ENCODE measurements at places on chromosomes 6 and 20.

DNA sequence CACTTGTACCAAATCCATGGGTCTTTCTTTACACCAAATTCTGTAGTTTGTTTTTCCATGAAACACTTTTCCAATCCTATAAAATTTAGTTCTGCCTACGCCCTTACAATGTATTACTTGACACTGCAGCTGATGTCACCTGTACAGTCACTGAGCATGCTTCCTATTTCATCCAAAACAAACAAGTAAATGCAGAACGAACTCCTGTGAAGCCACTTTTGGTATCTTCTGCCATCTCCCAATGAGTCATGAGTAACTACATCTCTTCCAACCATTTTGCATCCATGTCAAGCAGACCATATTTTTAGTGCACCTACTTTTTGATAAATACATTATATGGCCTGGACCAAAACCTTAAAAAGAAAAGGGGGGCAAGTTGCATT is 42.4 kb downstream of the HDDC2 start:
- H3K27me3 ChIP-seq = no peaks in the 10 kb centered on the region
- no peaks in the 10 kb centered on the region for H3K4me1 ChIP-seq
- no peak overlapping the region for H3K27ac ChIP-seq
- DNase-seq = no peak
- H3K4me3 ChIP-seq = no peak overlapping the region
- H3K36me3 ChIP-seq = no peaks in the 10 kb centered on the region

GRCh38 chr6:157946865-157947532 is 34.7 kb upstream of the SYNJ2 start:
- no peak overlapping the region for H3K27ac ChIP-seq
- no peak overlapping the region for H3K4me3 ChIP-seq
- no peak for DNase-seq
- peaks cover 19% of the 10 kb centered on the region for H3K36me3 ChIP-seq
- peaks cover 10% of the 10 kb centered on the region for H3K27me3 ChIP-seq
- H3K4me1 ChIP-seq = peaks cover 4% of the 10 kb centered on the region

DNA sequence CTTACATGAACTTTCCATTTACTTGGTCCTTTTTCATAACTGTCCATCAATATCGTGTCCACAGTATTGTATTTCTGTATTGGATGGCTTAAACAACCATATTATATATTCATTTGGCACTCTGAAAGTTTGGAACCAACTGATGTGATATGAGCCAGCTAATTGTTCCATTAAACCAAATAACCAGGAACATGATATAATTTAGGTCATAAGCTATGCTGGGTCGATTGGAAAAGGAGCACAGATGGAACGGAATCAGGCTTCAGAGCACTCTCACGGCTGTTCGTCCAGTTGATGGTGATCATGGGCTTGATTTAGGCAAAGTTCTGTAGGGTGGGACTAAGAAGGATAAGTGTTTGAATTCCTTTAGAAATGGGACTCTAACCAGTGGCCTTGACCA is 142.7 kb downstream of the DNAH8 start:
- H3K4me1 ChIP-seq = peaks cover 2% of the 10 kb centered on the region
- DNase-seq = no peak
- H3K36me3 ChIP-seq = no peaks in the 10 kb centered on the region
- no peak overlapping the region for H3K27ac ChIP-seq
- H3K4me3 ChIP-seq = no peak overlapping the region

GRCh38 chr20:50625986-50626677 is 65.2 kb downstream of the RIPOR3 start:
- H3K36me3 ChIP-seq = no peaks in the 10 kb centered on the region
- H3K27ac ChIP-seq = no peak overlapping the region
- H3K4me3 ChIP-seq = no peak overlapping the region

GRCh38 chr6:1605004-1605892 is 4.5 kb upstream of the FOXC1 start:
- H3K27ac ChIP-seq = no peak overlapping the region
- H3K4me1 ChIP-seq = peaks cover 25% of the 10 kb centered on the region
- peak; percentile 59 for DNase-seq
- peaks cover 75% of the 10 kb centered on the region for H3K27me3 ChIP-seq
- peak overlapping the region; percentile 35 for H3K4me3 ChIP-seq

DNA sequence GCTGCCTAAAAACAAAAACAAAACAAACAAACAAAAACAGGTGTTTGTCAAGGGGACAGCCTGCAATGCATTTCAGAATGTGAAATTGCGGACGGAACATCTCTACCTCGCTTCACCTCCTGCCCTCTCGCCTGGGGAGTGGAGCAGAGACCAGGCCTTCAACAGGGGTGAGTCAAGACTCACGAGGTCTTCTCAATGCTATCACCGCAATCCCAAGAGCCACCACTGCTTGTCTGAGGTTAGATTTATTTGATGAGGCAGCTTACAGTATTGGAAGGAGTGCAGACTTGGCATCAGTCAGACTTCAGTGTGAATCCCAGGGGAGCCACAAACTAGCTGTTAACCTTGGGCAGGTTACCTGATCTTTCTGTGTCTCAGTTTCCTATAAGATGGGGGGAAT is 7.7 kb downstream of the GABRR1 start:
- H3K36me3 ChIP-seq = no peaks in the 10 kb centered on the region
- no peak for DNase-seq
- H3K4me1 ChIP-seq = no peaks in the 10 kb centered on the region

- H3K27ac ChIP-seq = no peak overlapping the region
- peaks cover 11% of the 10 kb centered on the region for H3K27me3 ChIP-seq
- no peak overlapping the region for H3K4me3 ChIP-seq
- no peaks in the 10 kb centered on the region for H3K36me3 ChIP-seq
Observed at GRCh38 chr6:131900231-131900630, 50.9 kb downstream of the CCN2 start.

- DNase-seq = no peak
- no peaks in the 10 kb centered on the region for H3K36me3 ChIP-seq
- no peak overlapping the region for H3K4me3 ChIP-seq
Observed at GRCh38 chr6:47252633-47253032, 57.1 kb downstream of the TNFRSF21 start.

DNA sequence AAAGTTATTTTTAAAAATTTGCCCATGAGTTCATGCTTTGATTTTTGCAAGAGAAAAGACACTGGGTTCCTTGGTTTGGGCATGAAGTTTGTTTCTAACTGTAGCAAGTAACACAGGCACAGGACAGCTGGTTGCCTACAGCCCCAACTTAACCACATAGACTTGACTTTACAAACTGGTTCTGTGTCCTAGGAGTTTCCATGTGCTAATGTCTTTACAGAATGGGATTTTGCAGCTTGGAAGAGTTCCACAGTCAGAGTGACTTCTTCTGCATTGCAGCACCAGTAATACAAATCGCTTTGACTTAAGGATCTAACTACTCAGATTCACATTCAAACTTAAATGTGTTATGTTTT is 44.3 kb downstream of the OR2B2 start:
- no peaks in the 10 kb centered on the region for H3K27me3 ChIP-seq
- H3K4me3 ChIP-seq = peak overlapping the region; percentile 99
- H3K36me3 ChIP-seq = no peaks in the 10 kb centered on the region
- H3K27ac ChIP-seq = peak overlapping the region; percentile 100
- no peak for DNase-seq
- peaks cover 60% of the 10 kb centered on the region for H3K4me1 ChIP-seq

DNA sequence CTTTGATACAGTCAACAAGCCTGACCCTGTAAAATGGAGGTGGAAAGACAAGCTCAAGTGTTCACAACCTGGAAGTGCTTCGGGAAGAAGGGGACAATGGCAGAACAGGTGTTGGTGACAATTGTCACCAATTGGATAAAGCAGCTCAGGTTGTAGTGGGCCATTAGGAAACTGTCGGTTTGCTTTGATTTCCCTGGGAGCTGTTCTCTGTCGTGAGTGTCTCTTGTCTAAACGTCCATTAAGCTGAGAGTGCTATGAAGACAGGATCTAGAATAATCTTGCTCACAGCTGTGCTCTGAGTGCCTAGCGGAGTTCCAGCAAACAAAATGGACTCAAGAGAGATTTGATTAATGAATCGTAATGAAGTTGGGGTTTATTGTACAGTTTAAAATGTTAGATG is 15.0 kb downstream of the CCR6 start:
- H3K4me3 ChIP-seq = no peak overlapping the region
- no peaks in the 10 kb centered on the region for H3K36me3 ChIP-seq
- H3K4me1 ChIP-seq = peaks cover 3% of the 10 kb centered on the region
- DNase-seq = no peak
- peaks cover 12% of the 10 kb centered on the region for H3K27me3 ChIP-seq

- DNase-seq = no peak
- no peak overlapping the region for H3K27ac ChIP-seq
- H3K4me3 ChIP-seq = no peak overlapping the region
- H3K4me1 ChIP-seq = no peaks in the 10 kb centered on the region
- no peaks in the 10 kb centered on the region for H3K36me3 ChIP-seq
- no peaks in the 10 kb centered on the region for H3K27me3 ChIP-seq
Observed at GRCh38 chr20:22411627-22412450, 172.5 kb downstream of the FOXA2 start.

DNA sequence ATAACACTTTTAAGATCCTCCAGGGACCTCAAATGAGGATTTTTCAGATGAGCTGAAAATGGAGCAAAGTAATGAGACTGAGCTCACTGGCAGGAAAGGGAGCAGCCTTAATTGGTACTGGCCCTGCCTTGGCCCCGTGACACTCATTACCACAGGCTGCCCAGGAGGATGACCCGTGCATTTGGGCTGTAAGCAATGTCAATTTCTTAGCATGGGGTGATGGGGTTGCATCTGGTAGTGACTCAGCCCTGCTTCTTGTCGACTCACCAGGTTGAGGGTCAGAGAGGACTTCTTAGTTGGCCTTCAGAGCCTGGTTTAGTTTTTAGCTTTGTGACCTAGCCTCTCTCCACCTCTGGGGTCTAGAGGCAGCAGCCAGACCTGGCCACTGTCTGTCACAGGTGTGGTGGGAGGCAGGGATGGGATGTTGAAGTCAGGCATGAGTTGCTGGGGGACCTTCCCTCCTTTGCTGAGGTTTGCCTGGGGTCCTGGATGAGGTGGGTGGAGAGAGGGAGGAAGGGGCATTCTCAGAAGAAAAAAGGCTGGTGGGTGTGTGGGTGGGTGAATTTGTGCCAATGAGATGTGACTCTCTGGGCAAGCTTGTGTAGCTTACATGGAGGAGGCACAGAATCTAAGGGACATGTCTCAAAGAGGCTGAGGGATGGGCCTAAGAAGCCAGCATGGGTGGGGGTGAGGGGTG is 25.9 kb upstream of the EPB41L1 start:
- no peak for DNase-seq
- no peaks in the 10 kb centered on the region for H3K4me1 ChIP-seq
- H3K4me3 ChIP-seq = no peak overlapping the region
- no peaks in the 10 kb centered on the region for H3K36me3 ChIP-seq

DNA sequence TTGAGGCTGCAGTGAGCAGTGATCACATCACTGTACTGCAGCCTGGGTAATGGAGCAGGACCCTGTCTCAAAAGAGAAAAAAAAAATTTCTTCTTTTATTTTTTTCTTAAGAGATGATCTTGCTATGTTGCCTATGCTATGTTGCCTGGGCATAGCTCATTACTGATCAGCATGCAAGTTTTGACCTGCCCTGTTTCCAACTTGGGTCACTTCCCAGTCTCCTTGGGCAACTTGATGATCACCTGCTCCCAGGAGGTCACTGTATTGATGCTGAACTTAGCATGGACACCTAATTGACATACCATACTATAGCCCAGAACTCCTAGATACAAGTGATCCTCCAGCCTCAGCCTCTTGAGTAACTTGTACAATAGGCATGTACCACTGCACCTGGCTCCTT is 30.7 kb upstream of the NANP start:
- no peaks in the 10 kb centered on the region for H3K27me3 ChIP-seq
- peaks cover 4% of the 10 kb centered on the region for H3K4me1 ChIP-seq

DNA sequence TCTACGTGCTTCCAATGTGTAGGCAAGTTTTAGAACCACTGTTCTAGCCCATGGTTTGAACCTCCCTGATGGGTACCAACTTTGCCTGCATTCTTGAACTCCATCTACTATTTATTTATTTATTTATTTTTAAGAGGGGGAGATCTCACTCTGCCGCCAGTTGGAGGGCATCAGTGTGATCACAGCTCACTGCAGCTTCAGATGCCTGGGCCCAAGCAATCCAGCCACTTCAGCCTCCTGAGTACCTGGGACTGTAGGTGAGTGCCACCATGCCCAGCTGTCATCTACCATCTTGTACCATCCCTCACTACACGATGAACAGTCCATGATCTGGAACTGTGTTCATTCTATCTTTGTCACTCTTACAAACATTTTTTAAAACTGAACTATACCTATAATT is 28.2 kb downstream of the HLA-F start:
- no peaks in the 10 kb centered on the region for H3K27me3 ChIP-seq
- peak overlapping the region; percentile 96 for H3K4me3 ChIP-seq
- DNase-seq = no peak
- H3K4me1 ChIP-seq = peaks cover 49% of the 10 kb centered on the region
- peaks cover 9% of the 10 kb centered on the region for H3K36me3 ChIP-seq
- H3K27ac ChIP-seq = peak overlapping the region; percentile 96

DNA sequence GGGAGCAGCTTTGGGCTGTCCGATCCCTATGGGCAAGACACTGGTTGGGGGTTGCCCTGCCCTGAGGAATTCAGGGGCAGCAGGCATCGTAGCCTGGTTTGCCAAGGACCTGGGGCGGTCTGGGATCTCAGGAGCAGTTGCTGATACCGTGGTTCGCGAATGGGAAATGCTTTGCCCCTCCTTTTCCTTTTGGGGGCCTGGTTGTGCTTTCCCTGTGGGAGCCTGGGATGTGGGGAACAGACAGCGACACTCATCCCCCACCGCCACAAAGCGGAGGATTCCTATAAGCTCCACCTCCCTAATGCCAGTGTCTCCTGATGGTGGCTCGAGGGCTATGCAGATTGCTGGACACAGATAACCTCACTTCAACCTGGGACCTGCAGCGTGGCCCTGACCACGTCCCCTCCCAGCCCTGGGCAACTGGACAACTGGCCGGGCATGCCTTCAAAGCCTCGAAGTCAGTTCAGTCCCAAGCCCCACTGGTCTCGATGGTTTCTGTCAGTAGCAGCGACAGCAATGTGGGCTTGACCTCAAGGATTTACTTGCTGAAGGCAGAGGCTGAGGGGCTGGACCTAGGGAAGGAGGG is 3.3 kb downstream of the CEBPB start:
- H3K4me3 ChIP-seq = peak overlapping the region; percentile 92
- peaks cover 20% of the 10 kb centered on the region for H3K36me3 ChIP-seq
- H3K4me1 ChIP-seq = peaks cover 22% of the 10 kb centered on the region
- peak overlapping the region; percentile 96 for H3K27ac ChIP-seq

DNA sequence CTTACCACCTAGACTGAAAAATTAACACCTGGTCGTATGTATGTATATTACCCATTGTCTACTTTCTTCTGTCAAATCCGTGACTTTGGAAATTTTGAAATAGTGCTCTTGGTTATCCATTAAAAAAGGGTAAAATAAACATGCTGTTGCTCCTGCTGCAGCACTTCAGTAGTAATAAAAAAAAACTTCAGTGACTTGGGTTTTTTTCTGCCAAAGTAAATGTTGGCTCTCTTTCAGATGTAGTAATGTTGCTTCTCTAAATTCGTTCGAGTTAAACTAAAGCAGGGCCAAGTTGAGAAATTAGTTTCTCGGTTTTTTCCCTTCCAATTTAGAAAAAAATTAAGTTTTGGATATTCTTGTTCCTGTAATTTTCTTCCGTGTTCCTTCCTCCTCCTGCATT is 34.2 kb downstream of the JARID2 start:
- peaks cover 17% of the 10 kb centered on the region for H3K36me3 ChIP-seq
- H3K4me3 ChIP-seq = no peak overlapping the region
- peaks cover 54% of the 10 kb centered on the region for H3K4me1 ChIP-seq
- no peaks in the 10 kb centered on the region for H3K27me3 ChIP-seq
- no peak overlapping the region for H3K27ac ChIP-seq
- no peak for DNase-seq

- H3K4me3 ChIP-seq = no peak overlapping the region
- peaks cover 12% of the 10 kb centered on the region for H3K27me3 ChIP-seq
- DNase-seq = no peak
- H3K27ac ChIP-seq = no peak overlapping the region
- H3K36me3 ChIP-seq = no peaks in the 10 kb centered on the region
- H3K4me1 ChIP-seq = no peaks in the 10 kb centered on the region
Observed at GRCh38 chr6:168452685-168453377, 11.8 kb downstream of the SMOC2 start.

GRCh38 chr20:14829906-14830305 is 492.5 kb upstream of the FLRT3 start:
- no peaks in the 10 kb centered on the region for H3K4me1 ChIP-seq
- no peak overlapping the region for H3K27ac ChIP-seq
- H3K36me3 ChIP-seq = no peaks in the 10 kb centered on the region
- H3K4me3 ChIP-seq = no peak overlapping the region

Measured in activated naive CD8-positive, alpha-beta T cell treated with anti-CD3 and anti-CD28 coated beads, Interleukin-2, amount 10 ng/mL, durations not matched to agents 7 days and 5 days (primary cell).